ENCODE measurements at places on chromosomes 13 and 19.

GRCh38 chr19:13952931-13953531, 722 bp downstream of the DCAF15 start:
- DNase-seq: no peak

- DNase-seq: no peak
Observed at GRCh38 chr19:48967346-48968178, 2.5 kb downstream of the FTL start.

GRCh38 chr13:48040896-48041295, 3.4 kb downstream of the NUDT15 start:
- DNase-seq: no peak

DNA sequence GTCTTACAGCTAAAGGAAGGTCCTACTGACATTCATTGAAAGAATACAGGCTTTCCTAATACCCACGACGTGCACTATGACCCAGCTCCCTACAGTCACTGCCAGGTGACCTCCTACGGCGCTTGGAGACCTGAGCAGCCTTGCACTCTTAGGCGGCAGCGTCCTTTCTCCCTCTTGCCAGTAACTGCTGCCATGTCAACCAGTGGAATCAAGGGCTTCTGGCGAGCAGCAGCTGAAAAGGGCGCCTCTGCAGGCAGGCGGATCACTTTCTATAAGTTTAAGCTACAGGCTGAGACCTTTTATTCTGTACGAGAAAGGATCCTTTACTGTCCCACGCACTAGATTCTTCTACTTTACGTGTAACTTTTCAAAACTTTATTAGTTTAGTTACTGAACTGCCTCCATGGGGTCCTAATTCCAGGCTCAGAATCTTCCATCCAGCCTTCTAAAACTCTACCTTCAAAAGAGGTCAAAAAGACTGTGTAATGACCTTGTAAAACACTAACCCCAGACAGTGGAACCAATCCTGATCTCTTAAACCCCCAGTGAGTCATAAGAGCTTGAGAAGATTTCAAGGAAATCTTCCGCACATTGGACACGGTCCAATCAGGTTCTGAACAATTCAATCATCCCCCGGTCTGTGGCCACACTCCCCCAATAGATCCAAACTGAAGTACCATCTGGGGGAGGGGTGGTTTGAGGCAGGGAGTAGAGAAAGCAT, 1.9 kb downstream of the KCTD12 start:
- peak; percentile 33 for DNase-seq

GRCh38 chr13:41419206-41419605, 38.1 kb upstream of the RGCC start:
- no peak for DNase-seq

DNA sequence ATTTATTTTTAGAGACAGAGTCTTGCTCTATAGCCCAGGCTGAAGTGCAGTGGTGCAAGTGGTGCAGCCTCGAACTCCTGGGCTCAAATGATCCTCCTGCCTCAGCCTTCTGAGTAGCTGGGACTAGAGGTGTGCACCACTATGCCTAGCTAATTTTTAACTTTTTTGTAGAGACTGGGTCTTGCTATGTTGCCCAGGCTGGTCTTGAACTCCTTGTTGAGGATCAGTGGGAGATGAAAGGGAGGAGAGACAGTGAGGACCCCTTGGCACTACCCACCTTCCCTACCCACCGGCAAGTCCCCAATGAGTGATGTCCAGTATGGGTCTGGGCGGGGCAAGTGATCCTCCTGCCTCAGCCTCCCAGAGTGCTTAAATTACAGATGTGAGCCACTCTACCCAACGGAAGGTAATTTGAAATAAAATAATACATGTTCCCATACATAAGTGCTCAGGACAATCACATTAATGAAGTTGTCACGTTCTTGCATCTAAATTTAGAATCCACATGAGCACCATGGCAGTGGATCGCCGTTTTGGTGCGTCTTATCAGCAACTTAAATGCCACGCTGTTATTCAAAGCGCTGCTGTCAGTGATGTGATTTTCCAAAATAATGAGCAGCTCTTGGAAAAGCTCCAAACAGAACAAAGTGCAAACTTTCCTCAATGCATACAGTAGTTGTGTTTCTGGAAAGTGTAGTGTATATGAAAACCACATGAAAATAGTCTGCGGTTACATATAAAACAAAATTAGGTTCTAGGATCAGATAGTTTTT, 5.9 kb upstream of the ARL11 start:
- DNase-seq: no peak

DNA sequence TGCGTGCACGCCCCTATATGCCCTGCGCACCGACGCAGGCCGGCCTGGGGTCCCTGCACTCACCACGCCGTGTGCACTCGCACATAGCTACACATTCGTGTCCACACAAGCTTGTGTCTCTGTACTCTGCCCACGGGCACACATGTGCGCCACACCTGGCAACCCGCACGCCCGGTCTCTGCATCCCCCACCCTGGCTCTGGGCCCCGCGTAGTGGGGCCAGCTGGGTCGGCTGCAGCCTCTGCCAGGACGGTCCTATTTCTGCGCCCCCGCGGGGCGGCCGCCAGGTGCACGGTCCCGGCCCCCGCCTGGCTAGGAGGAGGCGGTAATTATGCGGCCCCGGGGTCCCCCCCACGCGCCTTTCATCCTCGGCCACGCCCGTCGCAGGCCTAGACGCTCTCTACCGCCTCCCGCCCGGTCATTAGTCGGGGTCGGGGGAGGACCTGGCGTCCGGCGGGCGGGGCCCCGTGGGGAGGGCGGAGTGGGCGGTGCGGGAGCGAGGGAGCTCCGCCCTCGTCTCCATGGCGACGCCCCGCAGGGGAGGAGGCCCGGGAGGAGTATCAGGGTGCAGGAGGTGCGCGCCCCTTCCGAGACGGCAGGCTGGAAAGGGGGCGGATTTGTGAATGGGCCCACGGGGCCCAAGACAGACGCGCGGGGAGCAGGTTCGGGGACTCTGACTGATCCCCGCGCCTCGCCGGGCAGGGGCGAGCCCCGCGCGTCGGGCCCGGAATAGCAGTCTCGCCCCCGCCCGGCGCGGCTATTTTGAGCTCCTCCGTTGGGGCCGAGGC, 2.8 kb upstream of the CIRBP start:
- peak; percentile 74 for DNase-seq

DNA sequence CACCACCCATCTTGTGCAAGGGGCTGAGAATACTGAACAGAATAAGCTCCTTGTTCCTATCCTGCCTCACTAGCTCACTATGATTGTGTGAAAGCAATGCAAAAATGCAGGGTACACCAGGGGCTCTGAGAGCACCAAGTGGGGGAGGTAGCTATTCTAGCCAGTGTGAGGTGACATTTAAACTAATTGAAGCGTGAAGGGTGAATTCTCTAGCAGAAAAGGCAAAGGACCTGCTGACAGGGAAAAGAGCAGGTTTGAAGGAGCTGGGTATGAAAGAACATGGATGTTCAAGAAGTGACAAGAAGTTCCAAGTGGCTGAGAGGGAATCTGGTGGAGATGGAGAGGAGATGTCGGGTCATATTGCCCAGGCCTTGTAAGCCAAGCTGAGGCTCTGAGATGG, 64.2 kb downstream of the SIAH3 start:
- no peak for DNase-seq

DNA sequence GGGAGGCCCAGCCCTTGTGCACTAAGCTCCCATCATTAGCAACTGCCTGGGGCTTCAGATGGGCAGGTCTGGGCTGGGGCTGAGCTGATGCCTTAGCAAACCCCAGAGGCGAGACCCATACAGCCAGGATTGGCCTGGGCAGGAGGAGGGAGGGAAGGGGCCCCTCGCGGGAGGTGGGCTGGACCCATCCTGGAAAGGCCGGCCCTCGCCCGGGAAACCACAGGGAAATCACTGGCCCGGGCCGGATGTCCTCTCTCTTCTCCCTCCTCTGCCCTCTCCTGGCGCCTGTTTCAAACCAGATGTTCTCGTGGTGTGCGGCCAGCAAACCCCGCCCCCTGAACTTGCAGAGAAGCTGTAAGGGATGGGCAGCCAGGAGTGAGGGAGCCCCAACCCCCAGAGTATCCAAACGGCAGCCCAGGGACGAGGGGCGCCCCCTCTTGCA, 43.1 kb downstream of the TMEM255B start:
- no peak for DNase-seq

- no peak for DNase-seq
Observed at GRCh38 chr19:3543150-3544057, 4.4 kb downstream of the TEKTIP1 start.

DNA sequence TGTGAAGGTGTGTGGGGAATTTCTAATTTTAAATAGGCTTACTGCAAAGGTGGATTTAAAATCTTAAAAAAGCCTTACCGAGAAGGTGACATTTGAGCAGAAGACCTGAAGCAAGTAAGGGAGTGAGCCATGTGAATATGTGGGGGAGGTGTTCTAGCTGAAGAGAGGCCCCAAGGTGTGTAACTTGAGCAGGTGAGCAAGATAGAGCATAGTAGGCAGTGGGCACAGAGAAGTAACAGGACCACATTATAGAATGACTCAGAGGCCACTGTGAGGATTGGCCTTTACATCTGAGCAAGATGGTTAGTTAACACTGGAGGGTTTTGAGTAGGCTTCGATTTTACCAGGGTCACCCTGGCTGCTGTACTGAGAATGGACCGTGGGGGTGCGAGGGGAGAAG, 22.6 kb downstream of the TM9SF2 start:
- no peak for DNase-seq

- DNase-seq: no peak
Observed at GRCh38 chr13:77423296-77423695, 96.4 kb upstream of the MYCBP2 start.

DNA sequence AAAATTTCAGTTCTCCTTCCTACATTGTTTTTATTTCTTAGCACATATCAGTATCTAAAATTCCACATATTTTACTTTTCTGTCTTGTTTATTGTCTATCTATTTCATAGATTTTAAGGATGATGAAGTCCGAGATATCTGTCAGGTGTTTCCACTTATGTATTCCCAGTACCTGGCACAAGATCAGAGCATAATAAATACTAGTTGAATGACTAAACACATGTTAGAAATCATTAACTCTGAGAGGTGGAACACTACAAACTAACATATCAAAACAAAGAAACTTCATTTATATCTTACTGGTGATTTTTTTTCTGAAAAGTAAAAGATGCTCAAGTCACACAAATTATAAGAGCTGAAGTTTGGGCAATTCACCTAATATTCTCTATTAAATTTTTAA, 1208.3 kb downstream of the PCDH9 start:
- no peak for DNase-seq

GRCh38 chr19:1467490-1468273, 11.3 kb downstream of the C19orf25 start:
- no peak for DNase-seq

DNA sequence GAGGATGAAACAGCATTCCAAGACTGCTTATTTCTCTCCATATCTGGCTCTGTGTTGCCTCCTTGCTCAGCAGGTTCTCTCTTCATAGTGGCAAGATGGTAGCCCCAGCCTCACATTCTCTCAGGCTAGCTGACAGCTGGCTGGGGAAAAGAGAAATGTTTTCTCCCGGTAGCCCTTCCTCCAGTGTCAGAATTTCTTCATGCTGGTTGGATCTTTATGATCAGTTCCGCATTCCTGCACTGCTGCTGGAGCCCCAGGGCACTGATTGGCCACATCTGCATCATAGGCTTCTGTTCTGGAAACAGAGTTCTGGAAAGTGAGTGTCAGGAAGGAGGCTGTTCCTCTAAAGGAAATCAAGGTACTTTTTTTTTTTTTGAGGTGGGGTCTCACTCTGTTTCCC, 24.6 kb downstream of the POP4 start:
- no peak for DNase-seq

GRCh38 chr19:42111384-42111783, 20.9 kb downstream of the POU2F2 start:
- no peak for DNase-seq

- no peak for DNase-seq
Observed at GRCh38 chr19:6274756-6275155, 5.0 kb downstream of the MLLT1 start.

- DNase-seq: peak; percentile 55
Observed at GRCh38 chr19:5547881-5548280, 19.9 kb downstream of the TINCR start.

GRCh38 chr19:46502891-46503290, 7.2 kb upstream of the PNMA8B start:
- no peak for DNase-seq

- no peak for DNase-seq
Observed at GRCh38 chr13:113146750-113147149, 11.7 kb upstream of the PROZ start.

GRCh38 chr13:114204894-114205293, 25.8 kb downstream of the CFAP97D2 start:
- no peak for DNase-seq

GRCh38 chr19:33089010-33089409, 8.0 kb downstream of the GPATCH1 start:
- DNase-seq: no peak

DNA sequence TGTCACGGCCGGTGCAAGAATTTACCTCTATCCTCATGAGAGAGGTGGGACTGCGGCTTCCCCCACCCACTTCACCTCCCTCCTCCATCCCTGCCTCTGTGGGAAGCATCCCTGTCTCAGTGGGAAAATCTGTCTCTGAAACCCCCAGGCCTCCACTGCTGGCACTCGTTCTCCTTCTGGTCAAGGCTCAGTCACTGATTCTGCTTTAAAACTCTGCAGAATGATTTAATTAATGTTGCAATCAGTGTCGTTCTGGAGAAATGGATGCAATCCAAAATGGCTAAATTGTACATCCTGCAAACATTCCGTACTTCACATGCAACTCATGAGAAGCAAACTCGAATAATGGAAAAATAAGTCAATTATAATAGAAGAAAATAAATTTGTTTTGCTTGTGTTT, 5.6 kb downstream of the RASL11A start:
- no peak for DNase-seq

DNA sequence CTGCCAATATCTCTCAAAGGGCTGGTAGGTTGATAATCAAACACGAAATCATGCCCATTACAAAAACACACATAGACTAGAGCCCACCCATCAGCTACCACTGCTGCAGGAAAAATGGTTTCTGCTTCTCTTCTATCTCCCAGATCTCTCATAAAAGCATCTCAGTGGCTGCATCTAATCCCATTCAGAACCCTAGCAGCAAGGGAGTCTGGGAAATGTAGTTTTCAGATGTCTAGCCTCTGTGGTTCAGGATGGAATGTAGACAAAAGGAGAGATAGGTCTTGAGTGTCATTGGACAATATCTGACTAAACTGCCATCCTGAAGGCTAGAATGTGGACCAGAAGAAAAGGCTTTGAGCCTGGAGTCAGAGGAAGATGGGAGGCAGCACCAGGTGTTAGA, 32.1 kb downstream of the RDH8 start:
- no peak for DNase-seq

DNA sequence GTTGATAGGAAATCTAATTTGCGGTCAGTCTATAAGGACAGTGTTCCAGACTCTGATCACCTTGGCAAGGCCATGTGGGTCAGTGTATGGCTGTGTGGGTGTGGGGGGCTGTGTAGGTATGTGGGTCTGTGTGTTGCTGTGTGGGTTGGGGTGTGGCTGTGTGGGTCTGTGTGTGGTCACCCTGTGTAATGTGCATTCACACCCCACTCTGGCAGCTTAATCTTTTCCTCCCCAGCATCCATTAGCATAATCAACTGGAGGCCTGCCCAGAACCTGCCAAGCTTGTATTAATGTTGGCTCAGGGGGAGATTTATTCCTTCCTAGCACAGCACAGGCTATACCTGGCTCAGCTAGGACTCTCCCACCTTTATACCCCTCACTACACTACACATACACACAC, 203.2 kb downstream of the TUBA3C start:
- no peak for DNase-seq

- DNase-seq: no peak
Observed at GRCh38 chr13:99972190-99972731, 694 bp upstream of the ZIC5 start.
